ENCODE measurements at places on chromosomes 5 and 9.

DNA sequence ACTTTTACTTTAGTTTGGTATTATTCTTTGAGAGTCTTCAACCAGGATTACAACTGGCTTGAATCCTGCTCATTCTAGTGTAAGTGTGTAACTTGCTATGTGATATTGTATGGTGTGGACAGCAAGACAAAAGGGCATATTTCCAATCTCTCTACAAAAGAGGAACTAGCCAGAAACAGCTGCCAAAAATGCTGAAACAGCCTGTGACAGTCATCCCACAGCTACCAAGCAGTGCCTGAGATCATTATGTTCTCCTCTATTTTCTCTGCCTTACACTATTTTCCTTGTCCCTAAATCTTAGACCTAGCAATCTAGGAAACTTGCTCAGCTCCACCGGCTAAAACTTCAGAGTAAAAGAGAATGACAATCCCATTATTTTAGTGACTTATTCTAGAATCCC lies 42.8 kb downstream of the WDR41 start:
- DNase-seq: peak; percentile 70

DNA sequence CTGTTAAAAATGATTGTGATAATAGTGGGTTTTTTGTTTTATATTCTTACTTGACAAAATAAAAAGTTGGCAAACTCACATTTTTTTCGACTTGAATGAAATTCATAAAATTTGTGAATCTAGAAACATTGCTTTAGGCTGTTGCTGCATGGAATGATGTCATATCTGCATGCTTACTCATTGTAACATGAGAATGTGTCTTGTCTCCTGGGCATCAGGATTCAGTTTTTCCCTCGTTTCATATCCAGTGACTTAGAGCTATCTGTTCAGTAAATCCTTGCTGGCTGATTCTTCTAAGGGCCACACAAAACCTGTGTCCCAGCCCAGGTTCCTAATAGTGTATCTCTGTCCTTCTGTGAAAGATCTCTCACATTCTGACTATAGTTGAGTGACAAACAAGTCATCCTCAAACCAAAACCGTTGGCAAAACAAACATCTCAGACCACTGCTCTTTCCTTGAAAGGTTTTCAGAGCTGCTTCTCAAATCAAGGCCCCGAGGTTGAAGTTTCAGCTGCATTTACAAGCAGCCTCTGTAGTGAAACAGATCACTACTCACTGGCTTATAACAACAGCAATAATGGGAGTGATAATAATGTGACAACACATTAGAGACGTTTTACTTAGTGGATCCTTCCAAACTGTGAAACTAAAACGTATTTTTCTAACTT lies 95.0 kb downstream of the NPR3 start:
- DNase-seq: no peak

- DNase-seq: no peak
Measured at GRCh38 chr5:154393850-154394249, 51.9 kb upstream of the SAP30L start.

DNA sequence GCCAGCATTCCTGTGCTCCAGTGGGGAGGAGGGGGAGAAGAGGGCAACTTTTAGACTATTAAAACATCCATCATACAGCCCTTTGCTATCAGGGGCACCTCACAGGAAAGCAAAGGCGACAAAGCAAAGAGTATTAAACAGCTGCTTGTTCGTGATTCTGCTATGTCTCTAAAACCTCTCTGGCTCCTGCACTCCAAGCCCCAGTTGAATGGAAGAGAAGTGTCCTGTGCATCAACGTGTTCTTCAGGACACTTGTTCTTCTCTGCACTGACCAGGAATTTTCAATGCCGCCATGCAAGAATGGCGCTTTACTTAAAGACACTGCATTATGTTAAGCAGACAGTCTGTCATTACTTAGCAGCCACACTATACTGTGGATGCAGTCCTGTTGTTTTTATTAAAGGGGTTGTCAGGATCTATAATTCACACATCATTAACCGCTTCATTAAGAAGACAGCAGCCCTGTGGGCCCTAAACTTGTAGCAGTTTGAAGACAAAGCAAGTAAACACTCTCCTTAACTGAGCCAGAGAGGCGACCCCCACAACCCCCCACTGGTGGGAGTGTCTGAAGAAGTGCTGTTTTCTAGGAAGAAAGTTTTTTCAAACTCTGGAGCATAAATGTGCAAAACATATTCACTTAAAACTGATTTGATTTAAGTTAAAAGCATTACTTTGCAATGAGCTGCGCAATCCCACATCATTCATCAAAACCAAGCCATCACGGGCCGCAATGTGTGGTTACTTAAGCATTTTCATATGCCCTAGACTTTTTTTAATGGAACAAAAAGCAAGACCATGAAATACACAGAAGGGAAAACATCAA lies 164.5 kb downstream of the ZNF608 start:
- no peak for DNase-seq

GRCh38 chr9:133945977-133946753 lies 46.0 kb downstream of the VAV2 start:
- DNase-seq: no peak

DNA sequence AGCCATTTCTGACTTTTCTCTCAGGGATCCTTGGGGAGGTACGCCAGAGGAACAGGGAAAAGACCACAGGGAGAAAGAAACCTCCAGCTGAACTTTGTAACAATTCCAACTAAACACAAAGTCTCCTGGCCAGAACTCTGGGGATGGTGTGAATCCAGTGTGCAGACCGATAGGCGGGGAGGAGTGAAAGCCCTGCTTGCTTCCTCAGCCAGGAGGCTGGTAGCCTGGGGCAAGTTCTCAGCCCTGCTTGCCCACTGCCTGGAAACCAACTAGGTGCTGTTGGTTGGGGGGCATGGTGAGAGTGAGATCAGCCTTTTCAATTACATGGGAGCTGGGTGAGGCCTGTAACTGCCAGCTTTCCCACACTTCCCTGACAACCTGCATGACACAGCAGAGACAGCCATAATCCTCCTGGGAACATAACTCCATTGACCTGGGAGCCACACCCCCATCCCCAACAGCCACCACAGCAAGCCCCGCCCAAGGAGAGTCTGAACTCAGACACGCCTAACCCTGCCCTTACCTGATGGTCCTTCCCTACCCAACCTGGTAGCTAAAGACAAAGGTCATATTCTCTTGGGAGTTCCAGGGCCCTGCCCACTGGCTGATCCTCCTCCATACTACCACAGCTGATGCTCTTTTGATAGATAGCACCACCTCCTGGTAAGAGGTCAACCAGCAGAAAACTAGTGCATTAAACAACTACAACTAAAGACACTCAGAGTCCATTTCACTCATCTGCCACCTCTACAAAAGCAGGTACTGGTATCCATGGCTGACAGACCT lies 100.1 kb upstream of the TNFAIP8 start:
- peak; percentile 26 for DNase-seq

DNA sequence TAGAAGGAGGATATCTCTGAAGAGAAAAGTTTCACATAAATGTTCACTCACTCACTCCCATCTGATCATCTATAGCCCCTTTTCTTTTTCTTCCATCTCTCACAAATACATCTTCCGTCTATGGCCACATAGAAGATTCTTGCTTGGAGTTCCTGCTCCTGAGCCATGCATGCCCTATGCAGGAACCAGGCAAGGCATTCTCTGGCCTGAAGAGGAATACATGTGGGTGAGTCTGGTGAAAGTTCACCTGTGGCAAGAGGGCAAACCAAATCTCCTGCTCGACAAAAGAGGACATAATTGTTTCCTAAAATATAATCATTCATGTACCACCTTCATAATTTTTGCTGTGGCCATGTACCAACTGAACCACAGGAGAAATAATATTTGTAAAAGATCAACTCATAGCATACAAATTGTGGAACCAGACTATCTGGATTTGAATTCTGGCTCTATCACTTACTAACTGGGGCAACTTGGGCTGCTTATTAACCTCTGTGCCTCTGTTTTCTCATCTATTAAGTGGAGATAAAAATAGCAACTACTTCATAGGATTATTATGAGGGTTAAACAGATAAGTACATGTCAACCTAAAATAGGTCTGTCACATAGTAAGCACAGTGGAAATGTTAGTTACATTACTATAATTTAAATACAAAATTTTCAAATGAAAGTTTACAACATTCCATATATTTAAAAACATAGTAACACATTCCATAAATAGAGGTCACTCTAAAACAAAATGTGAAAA lies 121.2 kb upstream of the NFIB start:
- DNase-seq: no peak

DNA sequence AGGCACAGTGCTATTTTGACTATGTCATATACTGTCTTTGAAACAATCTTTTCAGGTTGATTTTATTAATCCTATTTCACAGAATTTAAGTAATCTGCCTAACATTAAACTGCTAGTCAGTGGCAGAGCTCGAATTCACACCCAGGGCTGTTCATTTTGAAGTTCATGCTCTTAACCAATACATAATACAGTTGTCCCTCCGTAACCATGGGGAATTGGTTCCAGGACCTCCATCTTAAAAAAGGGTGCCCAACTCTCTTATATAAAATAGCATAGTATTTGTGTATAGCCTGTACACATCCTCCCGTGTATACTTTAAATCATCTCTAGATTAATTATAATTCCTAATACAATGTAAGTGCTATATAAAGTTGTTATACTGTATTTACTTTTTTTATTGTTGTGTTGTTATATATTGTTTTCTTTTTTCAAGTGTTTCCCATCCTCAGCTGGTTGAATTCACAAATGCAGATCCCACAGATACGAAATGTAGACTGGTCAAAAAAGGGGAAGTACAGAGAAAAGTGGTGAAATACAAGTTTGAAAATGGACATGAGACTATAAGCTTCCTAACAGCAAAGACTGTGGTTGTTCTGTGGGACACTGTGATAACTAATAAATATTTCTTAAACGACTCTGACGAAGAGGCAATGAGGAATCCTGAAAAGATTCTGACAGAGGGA lies 18.3 kb downstream of the RFX3 start:
- peak; percentile 90 for DNase-seq

DNA sequence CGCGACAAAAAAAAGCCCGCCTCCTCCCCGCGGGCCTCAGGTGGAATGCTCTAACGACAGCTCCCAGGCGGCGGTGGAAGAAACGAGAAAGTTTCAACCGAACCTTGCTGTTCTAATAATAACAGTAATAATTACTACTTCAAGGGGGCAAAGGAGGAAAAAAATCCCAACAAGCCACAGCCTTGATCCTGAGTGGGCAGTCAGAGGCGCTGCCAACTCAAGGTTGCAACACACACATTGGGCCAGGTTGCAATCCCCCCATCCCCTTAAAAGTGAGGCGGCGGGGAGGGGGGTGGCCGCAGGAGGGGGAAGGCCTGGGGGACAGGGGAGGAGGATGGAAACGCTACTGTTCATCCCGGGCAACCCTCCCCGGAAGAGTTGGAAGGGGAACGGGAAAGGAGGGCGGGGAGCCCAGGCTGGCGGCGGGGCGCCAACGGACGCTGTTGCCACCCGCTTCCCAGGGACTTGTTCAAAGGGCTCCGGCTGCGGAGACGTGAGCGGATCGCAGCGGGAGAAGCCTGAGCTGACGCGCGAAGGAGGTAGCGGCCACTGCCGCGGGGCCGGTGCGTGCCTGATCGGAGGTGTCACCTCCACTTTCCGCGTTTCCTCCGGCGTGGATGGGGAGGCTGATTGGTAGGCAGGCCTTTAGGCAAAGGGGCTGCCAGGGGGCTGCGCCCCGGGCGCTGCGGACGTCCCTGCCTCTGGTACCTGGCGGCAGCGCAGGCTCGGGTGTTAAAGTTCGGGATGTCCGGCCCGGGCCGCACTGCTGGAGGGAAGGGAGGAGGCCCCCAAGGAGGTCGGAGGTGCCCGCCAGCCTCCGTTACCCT lies 647 bp downstream of the SMARCA2 start:
- DNase-seq: peak; percentile 19

- no peak for DNase-seq
Measured at GRCh38 chr9:109497226-109498153, 617 bp downstream of the PTPN3 start.

- no peak for DNase-seq
Measured at GRCh38 chr5:5145651-5146529, 5.8 kb downstream of the ADAMTS16 start.

- no peak for DNase-seq
Measured at GRCh38 chr5:157568720-157569119, 6.9 kb downstream of the ADAM19 start.

GRCh38 chr9:99818500-99818899 lies 3.2 kb upstream of the NR4A3 start:
- DNase-seq: no peak

- no peak for DNase-seq
Measured at GRCh38 chr5:6858419-6858818, 145.2 kb downstream of the TENT4A start.

- no peak for DNase-seq
Measured at GRCh38 chr5:36105819-36106218, 39.1 kb upstream of the UGT3A2 start.

- peak; percentile 11 for DNase-seq
Measured at GRCh38 chr9:20570756-20571155, 51.5 kb downstream of the MLLT3 start.

- DNase-seq: no peak
Measured at GRCh38 chr9:114166614-114167572, 11.6 kb downstream of the COL27A1 start.

DNA sequence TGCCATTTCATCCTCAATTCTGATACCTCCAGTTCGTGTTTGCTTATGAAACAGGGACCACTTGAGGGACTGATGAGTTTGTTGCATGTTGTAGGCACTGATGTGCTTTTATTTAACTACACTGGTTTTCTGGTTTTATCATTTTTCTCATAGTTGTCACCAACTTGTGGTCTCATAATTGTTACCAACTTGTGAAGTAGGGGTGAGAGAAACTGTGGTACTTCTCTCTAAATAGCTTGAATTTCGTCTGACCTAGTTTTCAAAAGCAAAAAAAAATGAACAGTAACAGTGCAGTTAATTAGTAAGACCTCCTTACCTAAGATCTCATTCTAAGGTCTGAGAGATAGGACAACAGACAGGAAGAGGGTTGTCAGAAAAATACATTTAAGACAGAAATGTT lies 78.0 kb downstream of the ANXA2R start:
- DNase-seq: no peak

All from inflammatory macrophage (primary cell).